ENCODE measurements at places on chromosomes 3 and 15. TPM values are rescaled to one million over a fixed set of nuclear protein-coding genes. Genes with fewer than 3 reads are reported as not detected.

GRCh38 chr3:169591159-169591951 is 72.2 kb downstream of the MECOM start:
- no peak for DNase-seq

- no peak for DNase-seq
These were observed 14.9 kb downstream of the ZBTB47 start for GRCh38 chr3:42668413-42668760.

DNA sequence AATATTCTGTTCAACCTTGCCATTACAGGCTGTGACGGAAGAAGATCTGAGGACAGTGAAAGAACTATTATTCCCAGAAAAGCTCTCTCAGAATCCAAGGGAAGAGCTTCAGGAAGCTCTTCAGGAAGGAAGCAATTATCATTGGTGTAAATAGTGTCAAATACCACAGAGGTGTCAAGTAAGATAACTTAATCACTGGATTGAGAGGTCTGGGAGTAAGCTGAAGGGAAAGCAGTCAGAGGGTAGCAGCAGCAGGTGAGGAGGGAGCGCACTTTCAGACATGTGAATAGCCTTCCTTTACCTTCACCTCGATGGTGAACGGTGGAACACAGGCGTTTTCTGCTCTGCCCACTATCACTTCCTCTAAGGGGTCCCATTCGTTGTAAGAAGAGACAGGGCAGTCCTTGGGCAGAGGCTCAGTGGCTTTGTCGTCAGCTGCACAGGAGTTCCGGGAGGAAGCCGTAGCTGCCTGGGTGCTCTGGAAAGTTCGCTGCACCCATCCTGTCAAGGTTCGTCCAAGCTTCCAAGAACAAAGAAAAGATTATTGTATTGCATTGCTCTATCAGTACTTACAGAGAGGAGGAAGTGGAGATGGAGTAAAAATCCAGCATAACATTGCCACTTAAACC is 1.9 kb downstream of the GATM start:
- DNase-seq, result peak; percentile 66

DNA sequence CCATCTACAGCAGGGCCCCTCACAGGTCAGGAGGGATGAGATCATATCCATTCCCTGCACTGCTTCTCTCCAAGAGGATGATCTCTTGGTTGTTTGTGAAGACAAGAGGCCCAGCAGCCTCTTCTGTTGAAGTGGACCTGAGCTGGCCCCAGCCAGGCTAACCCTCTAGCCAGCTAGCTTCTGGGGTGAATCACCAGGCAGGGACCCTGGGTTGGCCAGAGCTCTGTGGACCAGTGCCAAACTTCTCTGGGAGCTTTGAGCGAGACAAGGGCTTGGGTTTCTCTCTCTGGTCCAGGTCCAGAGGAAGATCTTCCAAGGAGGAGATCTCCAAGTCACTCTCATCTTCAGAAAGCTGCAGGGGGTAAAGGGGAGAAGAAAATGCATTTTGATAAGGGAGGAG is 52.7 kb downstream of the CLDN18 start:
- DNase-seq, result no peak

- DNase-seq, result no peak
These were observed 106.9 kb downstream of the LRRN1 start for GRCh38 chr3:3906171-3906570.

- DNase-seq, result peak; percentile 41
These were observed 103.6 kb upstream of the THSD4 start for GRCh38 chr15:71011503-71012155.

Gene HYAL3
- total RNA-seq, result 4.1 TPM

Gene ITIH1
- not detected for total RNA-seq

Gene TNNC1
- total RNA-seq, result 64.6 TPM
